ENCODE measurements at places on chromosomes 6 and 20.

GRCh38 chr6:105591053-105591452 lies 188.2 kb upstream of the PREP start:
- peak; percentile 90 for DNase-seq

DNA sequence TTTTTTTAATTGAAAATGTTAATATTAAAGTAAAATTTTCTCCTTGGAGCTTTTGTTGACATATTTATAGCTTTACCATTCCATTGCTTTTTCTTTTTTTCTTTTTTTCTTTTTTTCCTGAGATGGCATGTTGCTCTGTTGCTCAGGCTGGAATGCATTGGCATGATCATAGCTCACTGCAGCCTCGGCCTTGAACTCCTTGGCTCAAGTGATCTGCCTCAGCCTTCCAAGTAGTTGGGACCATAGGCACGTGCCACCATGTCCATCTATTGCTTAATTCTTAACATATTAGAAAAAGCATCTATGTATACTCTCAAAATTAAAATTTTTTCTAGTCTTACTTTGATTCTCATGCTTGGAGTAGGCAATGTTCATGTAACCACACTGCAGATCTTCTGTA lies 43.0 kb downstream of the RALGAPB start:
- no peak for DNase-seq

- peak; percentile 74 for DNase-seq
Measured at GRCh38 chr6:167832497-167833395, 6.0 kb downstream of the AFDN start.

- no peak for DNase-seq
Measured at GRCh38 chr6:149334682-149335160, 17.2 kb downstream of the TAB2 start.

GRCh38 chr6:24458941-24459340 lies 30.4 kb downstream of the GPLD1 start:
- no peak for DNase-seq

DNA sequence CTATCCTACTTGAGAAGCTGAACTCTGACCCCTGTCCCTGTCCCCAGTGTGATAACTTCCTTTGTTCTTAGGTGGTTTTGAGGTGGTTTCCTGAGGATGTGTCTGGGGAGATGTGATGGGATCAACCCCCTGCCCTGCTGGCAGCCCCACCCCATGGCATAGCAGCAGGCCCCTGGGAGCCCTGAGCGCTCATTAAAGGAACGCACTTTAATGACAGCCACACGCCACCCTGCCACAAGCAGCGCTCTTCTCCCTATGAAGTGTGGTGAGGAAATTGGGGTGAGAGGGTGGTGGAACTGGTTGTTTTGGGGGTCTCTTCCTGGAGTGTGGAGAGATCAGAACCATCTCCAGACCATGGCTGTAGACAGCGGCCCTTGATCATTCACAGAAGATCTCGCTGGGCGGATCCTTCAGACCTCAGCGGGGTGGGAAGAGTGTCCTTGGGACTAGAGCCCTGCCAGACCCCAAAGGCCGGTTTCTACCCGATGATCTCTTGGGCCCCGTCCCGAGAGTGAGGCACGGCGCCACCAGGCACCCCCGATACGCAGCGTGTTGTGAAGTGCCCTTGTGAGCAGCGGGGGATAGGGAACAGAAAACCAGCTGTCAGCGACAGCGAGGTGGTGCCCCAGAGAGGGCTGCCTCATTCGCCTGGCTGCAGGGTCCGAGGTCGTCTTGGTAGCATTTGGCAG lies 45.4 kb downstream of the SYNJ2 start:
- DNase-seq = no peak

- DNase-seq = no peak
Measured at GRCh38 chr20:9054176-9054575, 14.7 kb upstream of the PLCB4 start.

DNA sequence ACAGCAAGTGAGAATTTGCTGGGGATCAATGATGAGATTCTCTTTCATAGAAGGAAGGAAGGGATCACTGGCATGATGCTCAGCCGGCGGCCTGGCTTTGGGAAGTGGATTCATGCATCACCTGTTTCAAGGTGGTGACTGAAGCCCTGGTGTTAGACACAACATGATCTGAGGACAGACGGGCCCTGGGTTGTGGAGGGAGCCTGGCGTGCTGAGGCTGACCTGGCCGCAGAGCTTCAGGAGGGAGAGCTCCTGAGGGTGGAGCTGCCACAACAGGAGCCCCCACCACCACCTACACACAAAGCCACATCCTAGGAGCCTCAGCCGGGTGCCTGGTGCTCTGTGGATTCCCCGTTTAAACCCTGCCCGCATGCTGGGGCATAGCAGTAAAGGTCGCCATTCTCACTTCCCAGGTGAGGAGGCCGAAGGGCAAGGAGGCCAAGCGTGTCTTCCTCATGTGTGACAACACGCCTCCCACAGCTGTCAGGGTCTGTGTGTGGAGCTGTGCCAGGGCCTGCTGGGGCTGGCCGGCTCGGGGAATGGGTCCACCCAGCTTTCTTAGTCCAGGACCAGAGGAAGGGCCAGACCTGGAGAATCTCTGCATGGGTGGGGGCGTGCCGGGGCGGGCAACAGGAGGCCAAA lies 107.0 kb downstream of the ERMARD start:
- DNase-seq = no peak

DNA sequence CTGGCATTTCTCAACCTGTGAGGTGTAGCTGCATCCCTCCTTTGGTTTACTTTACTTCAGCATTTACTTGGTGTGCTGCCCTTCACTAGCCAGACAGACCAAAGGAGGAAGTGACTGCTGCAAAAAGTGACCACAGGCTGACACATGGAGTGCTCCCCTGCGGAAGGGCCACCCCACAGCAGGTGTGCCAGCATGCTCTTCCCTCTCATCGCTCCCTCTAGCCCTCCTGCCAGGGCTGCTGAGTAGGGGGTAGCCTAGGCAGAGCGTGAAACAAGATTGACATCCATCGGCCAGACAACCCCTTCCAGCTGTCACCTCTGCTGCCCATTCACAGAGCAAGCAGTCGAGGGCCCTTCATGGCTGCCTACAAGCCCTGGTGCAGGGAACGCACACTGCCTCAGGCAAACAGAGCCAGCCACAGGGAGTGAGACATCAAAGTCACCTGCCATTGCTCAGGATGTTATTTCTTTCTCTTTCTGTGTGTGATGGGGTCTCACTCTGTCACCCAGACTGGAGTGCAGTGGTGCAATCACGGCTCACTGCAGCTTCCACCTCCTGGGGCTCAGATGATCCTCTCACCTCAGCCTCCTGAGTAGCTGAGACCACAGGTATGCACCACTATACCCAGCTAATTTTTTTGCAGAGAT lies 102.0 kb upstream of the RPS6KA2 start:
- peak; percentile 55 for DNase-seq

GRCh38 chr6:131117878-131118277 lies 17.4 kb upstream of the AKAP7 start:
- DNase-seq = peak; percentile 64

GRCh38 chr6:48658915-48659314 lies 547.9 kb upstream of the PTCHD4 start:
- no peak for DNase-seq

- DNase-seq = no peak
Measured at GRCh38 chr6:259316-259715, 33.0 kb upstream of the DUSP22 start.

GRCh38 chr6:67362976-67363375 lies 1272.1 kb upstream of the ADGRB3 start:
- peak; percentile 31 for DNase-seq

DNA sequence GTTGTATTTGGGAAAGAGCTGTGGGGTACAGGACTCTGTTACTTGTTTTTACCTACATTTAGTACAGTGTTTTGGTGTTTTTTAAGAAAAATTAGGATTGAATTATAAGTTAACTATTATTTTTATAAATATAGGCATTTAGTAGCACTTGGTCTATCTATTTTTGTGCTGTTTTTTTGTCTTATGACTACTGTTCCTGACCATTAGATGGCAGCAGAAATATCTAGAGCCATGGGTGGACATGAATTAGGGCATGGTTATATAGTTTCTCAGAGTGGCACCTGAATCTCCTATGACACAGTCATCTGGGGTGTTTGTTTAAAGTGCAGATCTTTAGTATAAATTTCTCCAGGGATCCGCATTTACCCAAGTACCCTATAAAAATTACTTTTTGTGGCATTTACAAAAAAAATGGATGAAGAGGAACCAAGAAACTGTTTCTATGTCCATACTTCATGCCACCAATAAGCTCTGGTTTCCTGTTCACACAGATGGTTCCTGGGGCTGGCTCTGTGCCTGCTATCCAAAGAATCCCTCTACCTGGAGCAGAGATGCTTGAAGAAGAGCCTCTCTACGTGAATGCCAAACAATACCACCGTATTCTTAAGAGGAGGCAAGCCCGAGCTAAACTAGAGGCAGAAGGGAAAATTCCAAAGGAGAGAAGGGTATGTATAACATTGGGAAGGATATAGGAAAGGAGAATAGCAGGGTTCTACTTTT lies 19.8 kb downstream of the NFYA start:
- peak; percentile 41 for DNase-seq

DNA sequence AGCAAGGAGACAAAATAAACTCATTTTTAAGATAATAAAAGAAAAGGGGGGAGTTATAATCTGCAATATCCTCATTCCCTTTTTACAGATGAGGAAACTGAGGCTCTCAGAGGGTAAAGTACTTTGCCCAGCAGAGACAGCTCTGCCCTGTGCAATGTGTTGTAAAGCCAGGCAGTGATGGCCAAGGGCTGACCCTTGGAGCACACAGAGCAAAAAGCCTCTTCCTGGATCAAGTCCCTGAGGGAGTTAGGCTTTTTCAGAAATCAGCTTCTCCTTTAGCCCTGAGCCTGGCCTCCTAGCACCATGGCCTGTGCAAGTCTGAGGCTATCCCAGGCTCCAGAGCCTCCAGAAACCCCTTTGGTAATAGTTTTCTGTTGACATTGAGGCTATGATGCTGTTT lies 234.8 kb downstream of the PHACTR1 start:
- DNase-seq = no peak

- peak; percentile 43 for DNase-seq
Measured at GRCh38 chr6:3410385-3411360, 46.2 kb downstream of the SLC22A23 start.

- DNase-seq = peak; percentile 99
Measured at GRCh38 chr6:154169193-154169847, 130.3 kb downstream of the OPRM1 start.

GRCh38 chr6:169619650-169620049 lies 82.2 kb downstream of the WDR27 start:
- no peak for DNase-seq

- DNase-seq = no peak
Measured at GRCh38 chr20:24746351-24746685, 202.8 kb upstream of the CST7 start.

GRCh38 chr6:5292154-5292553 lies 30.8 kb downstream of the FARS2 start:
- DNase-seq = no peak

- no peak for DNase-seq
Measured at GRCh38 chr6:23325065-23325464, 755.7 kb downstream of the HDGFL1 start.

DNA sequence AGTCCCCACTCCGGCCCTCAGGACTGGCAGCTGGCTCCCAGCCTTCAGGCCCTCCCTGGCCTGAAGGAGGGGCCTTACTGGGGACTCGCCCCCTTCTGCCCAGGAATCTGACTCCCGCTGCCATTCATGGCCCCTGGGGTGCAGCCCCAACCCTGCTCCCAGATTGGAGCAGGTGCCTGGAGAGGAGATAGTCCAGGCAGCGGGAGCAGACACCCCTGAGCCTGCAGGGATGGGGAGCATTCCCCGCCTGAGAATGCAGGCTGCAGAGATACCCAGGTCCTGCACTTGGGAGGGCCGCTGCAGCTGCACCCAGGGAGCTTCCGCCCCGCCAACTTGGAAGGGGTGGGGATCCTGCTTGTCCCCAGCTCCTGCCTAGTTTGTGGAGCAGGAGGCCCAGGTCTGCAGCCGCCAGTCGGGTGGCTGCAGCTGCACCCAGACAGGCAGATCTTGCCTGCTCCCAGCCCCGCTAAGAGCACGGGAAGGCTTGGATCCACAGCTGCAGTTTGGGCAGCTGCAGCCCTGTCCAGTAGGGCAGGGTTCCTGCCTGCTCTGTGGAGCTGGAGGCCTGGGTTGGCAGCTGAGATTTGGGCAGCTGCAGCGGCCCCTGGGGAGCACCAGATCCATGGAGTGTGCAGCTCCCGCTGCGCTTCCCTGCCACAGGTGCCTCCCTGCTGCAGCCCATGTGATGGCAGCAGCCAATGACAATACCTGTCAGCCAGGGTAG lies 5.2 kb downstream of the GTSF1L start:
- DNase-seq = no peak

GRCh38 chr20:34010405-34010931 lies 16.8 kb downstream of the RALY start:
- DNase-seq = peak; percentile 64

DNA sequence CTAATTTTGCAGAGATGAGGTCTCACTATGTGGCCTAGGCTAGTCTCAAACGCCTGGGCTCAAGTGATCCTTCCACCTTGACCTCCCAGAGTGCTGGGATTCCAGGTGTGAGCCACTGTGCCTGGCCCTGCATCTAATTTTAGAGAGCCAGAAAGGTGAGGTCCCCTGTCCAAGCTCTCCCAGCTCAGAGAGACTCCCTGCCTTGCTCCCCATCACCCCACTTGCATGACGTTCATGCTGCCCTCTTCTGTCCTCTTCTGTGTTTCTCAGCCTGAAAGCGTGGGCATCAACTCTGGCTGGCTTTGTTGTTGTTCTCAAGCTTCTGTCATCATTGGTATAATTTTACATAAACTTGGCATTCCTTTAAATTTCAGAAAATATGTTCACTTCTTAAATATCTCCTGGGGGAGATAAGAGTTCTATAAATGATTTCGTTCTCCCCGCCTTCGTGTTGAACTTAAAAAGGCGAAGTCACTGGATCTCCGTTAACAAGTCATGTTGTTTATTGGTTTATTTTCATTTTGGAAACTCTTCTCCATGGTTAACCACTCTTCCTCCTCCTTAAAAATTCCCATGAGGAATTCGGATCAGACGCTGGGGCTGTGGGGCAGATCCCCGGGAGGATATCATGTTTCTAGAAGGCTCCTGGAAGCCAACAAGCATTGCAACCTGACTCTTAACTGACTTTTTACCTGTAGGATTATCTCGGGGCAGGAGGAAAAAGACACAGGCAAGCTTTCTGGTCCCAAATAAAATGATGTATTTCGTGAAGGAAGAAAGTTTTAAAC lies 13.2 kb upstream of the PARD6B start:
- no peak for DNase-seq

- DNase-seq = no peak
Measured at GRCh38 chr6:45577836-45578504, 200.2 kb upstream of the SUPT3H start.

DNA sequence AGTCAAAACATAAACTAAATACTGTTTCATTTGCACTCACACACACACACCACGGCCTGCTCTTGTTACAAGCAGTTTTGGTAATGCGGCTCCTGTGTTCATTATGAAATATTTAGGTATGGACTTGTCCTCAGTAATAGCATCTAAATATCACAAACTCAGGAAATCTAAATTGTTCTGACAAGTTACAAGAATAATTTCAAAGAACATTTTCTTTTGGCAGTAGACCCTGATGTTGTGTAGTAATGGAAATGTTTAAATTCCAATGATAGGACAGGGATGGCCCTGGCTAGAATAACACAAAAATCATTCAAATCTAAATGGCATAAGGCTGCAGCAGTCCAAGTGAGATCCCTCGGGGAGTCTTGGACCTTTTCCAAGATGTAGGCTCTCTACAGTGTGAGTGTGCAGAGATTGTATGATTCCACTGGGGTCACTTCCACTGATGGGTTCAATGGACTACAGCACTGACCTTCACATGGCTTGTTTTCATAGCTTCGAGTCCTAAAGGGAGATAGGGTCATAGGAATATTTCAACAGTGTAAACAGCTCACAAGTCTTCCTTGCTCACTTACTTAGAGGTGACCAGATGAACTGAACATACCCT lies 210.6 kb upstream of the PLCB4 start:
- DNase-seq = no peak

- DNase-seq = no peak
Measured at GRCh38 chr20:54555150-54555549, 79.8 kb downstream of the DOK5 start.

GRCh38 chr6:132527791-132528190 lies 10.3 kb upstream of the TAAR9 start:
- no peak for DNase-seq
